ENCODE measurements at places on chromosomes 11 and 22.

DNA sequence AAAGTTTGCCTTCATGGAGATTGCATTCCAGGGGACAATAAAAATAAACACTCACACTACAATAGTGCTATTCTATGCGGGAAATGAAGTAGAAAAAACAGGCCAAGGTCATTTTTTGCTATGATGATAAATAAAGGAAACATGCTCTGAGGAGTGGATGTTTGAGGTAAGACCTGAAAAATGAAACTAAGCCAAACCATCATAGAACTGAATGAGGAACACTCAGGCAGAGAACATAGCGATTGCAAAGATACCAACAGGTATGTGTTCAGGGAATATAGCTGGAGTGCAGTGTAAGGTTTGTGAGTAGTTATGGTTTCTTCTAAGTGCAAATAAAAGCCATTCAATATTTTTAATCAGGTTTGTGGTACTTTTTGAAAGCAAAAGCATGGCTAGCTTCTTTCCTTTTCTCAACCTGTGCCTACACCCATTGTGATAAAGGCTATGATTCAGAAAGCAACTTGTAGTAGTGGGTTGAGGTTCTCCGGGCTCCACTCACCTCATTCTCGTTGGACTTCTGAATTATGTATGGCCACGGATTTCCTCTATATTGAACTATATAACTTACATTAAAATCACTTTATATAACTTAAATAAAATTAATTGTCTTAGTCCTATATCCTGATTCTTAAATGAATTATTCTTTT is 278.2 kb upstream of the CHORDC1 start:
- DNase-seq = no peak

DNA sequence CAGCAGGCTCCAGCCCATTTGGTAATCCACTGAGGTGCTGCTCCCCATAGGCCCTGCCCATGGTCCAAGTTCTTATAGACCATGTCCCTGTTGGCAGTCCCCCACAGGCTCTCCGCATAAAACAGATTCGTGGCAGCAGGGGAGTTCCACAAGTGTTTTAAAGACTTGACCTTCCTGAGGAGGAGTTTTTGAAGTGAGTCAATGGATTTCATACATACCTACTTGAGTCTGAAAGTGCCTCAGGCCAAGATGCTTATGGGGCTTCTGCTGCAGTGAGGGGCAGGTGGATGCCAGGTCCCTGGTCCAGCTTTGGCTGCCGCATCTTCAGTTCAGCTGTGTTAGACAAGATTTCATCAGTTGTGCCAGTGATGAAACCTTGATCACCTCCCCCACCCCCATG is 43.3 kb downstream of the CABIN1 start:
- no peak for DNase-seq

GRCh38 chr11:117468888-117469287 is 141.2 kb downstream of the CEP164 start:
- DNase-seq = no peak

GRCh38 chr22:49331223-49331815 is 496.4 kb downstream of the BRD1 start:
- DNase-seq = no peak

GRCh38 chr11:131248588-131248987 is 121.8 kb upstream of the NTM start:
- DNase-seq = no peak

DNA sequence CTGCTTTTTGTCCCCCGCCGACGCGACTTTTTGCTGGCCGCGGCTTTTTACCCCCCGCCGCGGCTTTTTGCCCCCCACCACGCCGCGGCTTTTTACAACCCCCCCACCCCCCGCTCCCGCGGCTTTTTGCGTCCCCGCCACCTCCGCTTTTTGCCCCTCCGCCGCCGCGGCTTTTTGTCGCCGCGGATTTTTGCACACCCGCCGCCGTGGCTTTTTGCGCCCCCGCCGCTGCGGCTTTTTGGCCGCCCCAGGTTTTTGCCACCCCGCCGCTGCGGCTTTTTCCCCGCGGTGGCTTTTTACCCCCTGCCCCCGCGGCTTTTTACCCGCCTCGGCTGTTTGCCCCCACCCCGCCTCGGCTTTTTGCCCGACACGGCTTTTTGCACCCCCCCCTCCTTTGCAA is 205.5 kb downstream of the CCT8L2 start:
- DNase-seq = no peak

GRCh38 chr11:101741061-101741460 is 157.3 kb upstream of the TRPC6 start:
- no peak for DNase-seq

GRCh38 chr11:27678242-27678641 is 22.0 kb downstream of the BDNF start:
- no peak for DNase-seq

GRCh38 chr11:63534895-63535461 is 1.6 kb upstream of the PLAAT4 start:
- DNase-seq = no peak

DNA sequence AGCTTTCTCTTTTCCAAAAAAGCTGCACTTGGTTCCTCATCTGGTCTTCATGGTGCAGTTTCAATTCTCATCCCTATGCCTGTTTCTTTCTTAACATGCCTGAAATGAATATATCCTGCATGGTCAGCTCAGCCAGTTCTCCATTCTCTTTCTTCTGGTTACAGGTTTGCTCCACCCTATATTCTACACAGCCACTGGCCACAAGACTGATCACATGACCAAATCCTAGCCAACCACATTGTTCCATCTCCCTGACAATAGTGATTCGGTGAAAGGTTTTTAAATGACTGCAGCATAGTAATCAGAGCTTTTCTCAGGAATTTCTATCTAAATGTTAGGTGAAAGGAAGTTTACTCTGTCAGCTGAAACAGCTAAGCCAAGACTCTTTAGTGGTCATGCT is 891.4 kb downstream of the METTL15 start:
- DNase-seq = no peak

GRCh38 chr22:29954203-29954855 is 71.4 kb downstream of the MTMR3 start:
- no peak for DNase-seq

GRCh38 chr22:40525250-40525884 is 111.2 kb downstream of the MRTFA start:
- DNase-seq = peak; percentile 17

DNA sequence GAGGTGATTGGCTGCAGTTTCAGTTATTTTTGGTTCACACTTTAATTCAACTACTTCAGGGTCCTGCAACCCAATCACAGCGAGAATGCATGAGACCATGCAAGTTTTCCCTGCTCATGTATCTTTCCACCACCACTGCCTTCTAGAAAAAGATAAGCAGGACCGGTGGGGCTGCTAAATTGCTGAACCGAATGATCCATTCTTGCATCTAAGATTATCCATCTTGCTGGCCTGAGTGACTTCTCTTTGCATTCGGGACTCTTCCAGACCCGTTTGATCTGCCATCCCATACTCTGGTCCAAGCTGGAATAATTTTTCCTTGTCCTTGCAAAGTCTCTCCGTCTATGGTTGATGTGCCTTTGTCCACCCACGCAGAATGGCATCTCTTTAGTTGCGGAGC is 56.3 kb upstream of the TP53I11 start:
- no peak for DNase-seq

DNA sequence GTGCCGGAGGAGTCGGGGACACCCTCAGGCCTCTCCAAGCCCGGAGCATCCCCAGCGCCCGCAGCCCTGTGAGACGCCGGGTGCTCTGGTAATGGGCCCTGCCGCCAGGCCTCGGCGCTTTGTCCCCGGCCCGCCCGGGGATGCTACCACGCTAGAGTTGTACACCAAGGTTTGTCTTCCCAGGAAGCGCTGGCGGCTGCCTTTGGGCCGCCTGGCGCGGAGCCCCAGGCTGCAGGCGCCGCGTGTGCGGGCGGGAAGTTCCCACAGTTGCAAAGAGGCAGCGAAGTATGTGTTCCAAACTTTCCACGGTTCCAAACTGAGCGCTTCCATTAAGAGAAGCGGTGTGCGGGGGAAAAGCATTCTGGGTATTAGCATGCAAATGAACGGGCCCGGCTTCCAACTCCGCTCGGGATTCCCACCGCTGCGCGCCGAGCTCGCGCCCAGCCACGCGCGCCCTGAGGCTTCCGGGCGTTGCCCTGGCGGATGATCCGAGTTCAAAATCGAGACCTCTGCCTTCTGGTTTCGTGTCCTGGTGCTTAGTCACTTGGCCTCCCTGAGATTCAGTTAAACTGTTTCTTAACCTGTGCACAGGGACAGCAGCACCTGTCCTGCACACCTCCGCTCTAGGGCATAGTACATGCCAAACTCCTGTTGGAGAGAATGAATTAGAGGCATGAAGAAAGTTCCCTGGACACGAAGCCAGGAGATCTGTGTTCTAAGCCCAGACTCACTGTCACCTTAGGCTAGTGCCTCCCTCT is 1.3 kb upstream of the PATZ1 start:
- DNase-seq = peak; percentile 58

DNA sequence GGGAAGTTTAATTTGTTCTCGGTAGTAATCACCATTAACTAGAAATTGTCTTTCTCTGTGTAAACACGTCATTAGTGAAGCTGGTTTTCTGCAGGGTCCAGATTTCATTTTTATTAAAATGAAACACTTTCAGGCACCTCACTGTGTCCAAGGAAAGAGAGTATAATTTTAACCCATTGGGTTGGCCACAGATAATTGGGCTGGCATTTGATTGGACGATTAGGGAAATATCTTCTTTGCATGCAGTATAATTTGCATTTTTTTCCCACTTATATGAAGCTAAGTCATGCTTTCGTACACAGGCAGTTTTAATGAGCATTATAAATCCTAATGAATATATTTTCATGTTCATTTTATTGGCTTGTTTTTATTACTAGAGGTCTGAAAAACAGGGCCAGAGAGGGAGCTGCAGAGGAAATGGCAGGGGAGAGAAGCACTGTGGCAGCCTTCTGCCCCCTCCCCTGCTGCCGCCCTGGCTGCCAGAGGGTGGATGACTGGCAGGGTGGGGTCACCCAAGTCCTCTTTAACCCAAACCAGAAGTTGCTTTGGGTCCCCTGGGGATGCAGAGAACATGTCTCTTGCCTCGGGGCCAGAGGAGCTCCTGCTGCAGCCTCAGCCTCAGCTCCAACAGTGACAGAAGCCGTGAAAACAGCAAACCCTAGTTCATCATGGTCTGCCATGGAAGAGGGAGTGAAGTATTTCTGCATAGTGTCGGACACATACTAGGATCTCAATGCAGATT is 93.9 kb downstream of the PKNOX2 start:
- no peak for DNase-seq

GRCh38 chr11:110295531-110296225 is 736 bp downstream of the RDX start:
- DNase-seq = peak; percentile 58

DNA sequence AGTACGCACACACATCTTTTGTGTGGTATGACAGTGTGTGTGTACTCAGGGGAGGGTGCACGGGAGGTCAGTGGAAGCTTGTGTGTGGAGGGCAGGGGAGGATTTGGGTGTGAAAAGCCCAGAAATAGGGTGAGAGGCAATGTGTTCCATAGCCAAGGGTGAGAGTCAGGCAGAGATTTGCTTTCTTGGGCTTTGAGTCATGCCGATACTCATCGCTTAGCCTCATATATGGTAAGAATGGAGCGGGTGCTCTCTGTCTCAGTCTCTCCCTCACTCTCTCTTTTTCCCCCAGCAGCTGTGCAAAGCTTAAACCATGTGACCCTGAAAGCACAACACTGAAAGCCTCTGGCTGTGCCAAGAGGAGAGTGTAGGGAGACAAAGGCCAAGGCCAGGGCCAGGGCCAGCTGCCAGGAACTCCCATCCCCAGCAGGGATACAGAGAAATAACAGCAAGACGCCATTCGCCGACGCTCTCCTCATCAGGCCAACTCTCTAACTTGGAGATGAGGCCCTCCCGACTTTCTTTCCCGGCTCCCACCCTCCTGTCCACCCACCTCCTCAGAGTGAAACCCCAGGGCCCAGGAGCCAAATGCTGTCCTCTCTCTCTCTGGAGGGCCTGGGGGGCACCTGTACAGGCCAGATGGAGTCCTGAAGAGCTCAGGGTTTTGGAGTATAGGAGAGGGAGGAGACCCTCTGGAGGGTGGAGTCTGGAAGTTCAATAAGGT is 20.3 kb upstream of the MICAL3 start:
- peak; percentile 92 for DNase-seq

DNA sequence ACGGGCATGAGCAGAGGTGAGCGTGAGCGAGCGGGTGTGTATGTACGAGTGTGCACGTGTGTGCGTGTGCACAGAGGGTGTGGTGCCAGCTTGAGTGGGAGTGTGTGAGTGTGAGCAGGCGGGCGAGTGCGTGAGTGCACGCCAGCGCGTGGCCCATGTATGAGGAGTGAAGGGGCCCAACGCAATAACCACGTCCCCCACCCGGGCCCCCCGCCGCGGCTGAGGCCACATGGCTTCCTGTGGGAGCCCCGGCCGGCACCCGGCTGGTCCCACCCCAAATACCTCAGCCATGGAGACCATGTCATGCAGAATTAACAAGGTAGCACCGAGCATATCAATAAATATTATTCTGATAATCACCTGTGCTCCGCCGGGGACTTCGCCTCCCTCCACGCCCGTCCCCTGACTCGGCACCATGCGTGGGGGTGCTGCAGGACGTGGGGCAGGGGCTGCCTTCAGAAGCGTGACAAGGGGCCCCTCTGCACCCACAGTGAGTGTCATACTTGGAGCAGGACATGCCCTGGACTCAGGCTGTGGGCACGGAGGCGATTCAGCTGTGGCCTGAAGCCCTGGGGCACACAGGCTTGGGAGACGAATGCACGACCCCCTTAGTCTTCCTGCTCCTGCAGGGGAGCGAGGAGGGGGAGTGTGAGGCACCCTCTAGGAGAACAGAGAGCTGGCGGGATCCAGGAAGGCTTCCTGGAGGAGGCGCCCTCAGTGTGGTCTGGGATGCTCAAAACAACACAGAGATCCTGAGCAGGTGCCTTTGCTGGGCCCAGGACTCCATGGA is 5.6 kb upstream of the TRABD start:
- DNase-seq = no peak

DNA sequence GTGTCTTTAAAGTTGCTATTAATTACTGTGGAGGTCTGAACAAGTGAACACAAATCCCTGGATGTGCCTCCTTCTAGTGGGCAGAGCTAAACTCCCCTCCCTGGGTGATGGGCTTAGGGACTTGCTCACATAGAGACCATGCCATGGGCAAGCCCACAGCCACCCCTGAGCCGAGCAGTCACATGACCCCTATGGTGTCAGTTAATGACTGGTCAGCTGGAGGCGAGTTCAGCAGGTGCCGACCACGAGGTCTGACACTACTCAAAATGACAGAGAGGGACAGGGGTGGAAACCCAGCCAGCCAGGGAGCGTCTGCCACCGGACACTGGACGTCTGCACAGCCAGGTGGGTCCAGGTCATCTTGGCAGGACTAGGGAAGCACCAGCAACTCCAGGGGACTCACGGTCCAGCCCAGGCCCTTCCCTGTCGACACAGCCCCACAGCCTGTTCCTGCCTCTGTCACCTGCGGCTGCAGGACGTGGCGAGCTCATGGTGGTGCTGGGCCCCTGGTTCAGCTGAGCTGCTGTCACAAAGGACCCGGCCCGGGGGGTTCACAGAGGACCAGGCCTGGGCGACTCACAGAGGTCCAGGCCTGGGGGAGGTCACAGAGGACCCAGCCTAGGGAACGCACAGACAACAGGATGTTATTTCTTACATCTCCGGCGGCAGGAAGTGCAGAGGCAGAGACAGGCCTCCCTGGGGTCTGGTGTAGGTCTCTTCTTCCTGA is 135.0 kb downstream of the BRD1 start:
- DNase-seq = no peak

GRCh38 chr11:3171931-3172560 is 6.9 kb upstream of the OSBPL5 start:
- DNase-seq = no peak

All from NCI-H1105 treated with DMSO at 0.1 percent for 48 hours (cell line).